Stimulated activated CD4-positive, alpha-beta T cell treated with anti-CD3 and anti-CD28 coated beads, Interleukin-15, amount 100 ng/mL, for 48 hours (primary cell): ENCODE measurements at places on chromosomes 2 and 18.

- DNase-seq: no peak
Observed at GRCh38 chr2:24463271-24463670, 27.8 kb upstream of the NCOA1 start.

DNA sequence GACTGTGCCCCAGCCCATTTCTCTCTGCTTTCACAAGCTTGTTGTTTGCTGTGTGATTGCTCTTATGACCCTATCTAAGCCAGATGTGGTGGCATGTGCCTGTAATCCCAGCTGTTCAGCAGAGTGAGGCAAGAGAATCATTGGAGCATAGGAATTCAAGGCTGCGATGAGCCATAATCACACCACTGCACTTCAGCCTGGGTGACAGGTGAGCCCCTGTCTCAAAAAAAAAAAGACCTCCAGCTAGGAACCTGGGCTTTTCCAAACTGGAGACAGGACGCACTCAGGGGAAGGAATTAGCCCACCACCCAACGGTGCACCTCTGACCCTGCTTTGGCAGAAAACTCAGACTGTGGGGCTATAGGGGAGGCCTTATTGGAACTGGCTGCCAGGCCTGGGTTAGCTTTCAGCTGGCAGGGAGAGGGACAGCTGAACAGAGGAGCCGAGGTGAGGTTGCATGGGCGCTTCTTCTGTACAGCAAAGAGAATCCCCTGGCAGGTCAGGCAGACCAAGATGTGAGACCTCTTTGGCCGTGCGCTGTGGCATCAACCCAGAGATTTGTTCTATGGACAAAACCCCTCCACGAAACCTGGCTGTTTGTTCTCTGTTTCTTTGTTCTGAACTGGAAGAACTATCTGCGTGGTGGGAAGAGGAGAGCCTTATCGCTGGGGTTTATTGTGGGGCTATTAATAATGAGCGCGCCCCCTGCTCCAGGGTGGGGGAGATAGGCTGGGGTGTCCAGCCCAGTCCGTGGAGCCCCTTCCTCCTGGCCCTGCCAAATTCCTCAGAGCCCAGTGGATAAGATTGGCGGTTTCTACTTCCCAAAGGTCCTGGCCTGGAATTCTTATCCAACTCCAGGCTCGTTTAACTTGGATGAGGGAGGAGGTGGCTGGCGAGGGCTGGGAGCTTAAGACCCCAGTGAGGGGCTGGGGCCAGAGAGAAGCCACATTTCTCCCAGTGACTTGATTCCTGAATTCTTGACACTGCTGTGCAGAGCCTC, 38.8 kb upstream of the SMAD7 start:
- no peak for DNase-seq

- peak; percentile 53 for DNase-seq
Observed at GRCh38 chr2:241309684-241310117, 5.8 kb downstream of the HDLBP start.

DNA sequence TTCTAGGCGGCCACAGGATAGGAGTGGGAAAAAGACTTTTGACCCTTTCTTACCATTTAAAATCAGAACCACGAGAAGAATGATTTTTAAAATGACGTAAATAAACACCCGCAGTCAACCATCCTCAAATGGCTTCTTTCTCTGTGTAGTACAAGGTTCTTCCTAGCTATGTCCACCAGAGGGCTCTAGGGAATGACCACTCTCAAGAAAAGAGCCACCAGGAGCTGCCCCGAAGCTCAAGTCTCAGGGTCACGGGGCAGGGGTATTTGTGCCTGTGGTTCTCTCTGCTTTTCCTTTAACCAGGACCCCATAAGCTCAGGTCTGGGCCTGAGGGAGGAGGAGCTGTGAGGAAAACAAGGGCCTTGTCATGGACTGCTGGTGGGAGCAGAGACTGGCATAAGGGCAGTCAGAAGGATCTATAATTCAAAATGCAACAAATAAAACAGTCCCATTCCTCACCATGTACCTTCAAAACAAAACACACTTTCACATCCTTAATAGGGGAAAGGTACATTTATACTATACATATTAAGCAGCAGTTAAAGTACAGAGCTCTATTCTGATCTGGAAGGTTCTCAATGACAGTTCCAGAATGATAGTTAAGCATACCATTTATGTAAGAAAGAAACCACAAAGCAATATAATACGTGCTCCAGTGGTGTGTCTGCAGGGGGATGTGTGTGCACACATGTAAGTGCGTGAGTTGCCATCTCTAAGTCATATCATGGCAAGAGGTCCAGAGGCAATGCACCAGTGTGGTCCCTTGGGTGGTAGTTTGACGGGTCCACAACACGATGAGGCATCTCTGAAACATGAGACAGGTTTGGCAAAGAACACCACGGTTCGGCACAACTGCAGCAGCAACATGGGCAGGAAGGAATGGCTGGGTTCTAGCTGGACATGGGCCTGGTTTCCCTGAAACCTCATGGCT, 18.6 kb downstream of the LYPD1 start:
- DNase-seq: no peak

DNA sequence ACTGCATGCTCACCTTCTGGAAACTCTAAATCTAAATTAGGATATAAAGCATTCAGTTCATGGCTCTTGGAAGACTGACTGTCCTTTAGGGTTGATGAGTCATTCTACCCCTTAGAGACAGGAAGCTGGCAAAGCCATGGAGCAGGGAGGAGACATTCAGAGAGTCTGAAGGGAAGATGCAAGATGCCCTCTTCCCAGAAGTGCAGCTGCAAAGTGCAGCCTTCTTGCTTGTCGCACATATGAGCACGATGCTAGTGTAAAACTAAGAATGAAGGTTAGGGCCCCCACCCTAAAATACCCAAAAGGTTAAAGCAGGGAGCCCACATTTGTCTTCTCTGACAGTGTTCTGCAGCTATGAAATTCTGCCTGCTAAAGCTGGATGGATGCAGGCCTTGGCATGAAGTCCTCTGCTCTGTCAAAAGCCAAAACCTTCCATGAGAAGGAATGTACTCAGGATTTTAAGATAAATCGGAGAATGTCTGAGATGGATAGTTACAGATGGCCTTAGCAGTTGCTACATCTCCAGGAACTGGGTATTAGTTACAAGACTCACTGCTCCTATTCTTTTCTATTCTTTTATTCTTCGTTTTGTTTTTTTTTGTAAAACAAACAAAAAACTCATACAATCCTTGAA, 89.7 kb downstream of the POLE4 start:
- DNase-seq: no peak

GRCh38 chr2:65537651-65538385, 105.4 kb upstream of the SPRED2 start:
- DNase-seq: no peak

DNA sequence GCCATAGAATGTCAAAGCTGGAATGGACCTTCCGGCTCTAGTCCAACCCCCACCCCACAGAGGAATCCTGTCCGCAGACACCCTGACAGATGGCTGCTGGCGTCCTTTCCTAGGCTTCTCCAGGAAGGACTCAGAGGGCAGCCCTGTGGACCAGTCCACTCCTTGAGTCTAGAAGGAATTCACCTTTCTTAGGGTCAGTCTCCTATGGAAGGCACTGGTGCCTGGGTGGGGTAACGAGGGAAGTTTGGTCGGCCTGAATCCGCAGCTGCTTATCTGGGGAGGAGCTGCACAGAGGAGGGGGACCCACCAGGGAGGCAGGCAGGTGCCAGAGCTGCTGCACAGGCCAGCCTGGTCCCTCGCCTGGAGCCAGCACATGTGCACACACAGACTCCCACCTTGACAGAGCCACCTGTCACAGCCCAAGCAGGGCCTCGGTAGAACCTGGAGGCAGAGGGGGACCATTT, 2.5 kb downstream of the DNMT3A start:
- DNase-seq: no peak

DNA sequence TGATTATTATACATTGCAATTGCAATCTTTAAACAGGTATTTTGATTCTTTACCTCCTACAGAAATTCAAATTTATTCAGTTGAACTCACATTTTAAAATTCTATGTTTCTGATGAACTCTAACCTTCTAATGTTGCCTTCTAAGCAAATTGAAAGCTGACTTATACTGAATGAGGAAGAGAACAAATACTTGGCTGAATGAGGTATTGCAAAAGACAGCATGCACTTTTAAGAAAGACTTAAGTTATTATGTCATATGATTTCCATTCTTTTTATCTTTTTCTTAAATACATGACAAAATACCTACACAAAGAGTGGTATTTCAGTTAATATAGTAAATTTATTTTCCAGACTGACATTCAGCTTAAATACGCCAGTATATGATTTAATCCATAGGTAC, 64.7 kb downstream of the FAM228A start:
- DNase-seq: no peak

DNA sequence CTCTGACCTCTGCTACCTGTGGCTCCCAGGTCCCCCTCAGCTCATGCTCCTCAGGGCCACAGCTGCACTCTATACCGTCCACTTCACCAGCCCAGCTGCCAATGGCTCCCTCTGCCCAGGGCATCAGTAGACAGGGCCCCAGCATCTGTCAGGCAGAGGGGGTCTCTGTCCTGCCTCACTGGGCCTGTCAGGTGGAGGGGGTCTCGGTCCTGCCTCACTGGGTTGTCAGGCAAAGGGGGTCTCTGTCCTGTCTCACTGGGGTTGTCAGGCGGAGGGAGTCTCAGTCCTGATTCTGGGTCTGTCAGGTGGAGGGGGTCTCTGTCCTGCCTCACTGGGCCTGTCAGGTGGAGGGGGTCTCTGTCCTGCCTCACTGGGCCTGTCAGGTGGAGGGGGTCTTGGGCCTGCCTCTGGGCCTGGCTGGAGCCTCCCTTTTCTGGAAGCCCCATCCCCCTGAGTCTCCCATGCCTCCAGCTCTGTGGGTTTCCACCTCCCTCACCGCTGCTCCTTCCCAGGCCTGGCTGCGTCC, 19.9 kb downstream of the SNORC start:
- no peak for DNase-seq

- DNase-seq: no peak
Observed at GRCh38 chr2:96916646-96917543, 47.0 kb upstream of the SEMA4C start.

GRCh38 chr2:149703281-149703680, 115.7 kb upstream of the MMADHC start:
- DNase-seq: no peak

DNA sequence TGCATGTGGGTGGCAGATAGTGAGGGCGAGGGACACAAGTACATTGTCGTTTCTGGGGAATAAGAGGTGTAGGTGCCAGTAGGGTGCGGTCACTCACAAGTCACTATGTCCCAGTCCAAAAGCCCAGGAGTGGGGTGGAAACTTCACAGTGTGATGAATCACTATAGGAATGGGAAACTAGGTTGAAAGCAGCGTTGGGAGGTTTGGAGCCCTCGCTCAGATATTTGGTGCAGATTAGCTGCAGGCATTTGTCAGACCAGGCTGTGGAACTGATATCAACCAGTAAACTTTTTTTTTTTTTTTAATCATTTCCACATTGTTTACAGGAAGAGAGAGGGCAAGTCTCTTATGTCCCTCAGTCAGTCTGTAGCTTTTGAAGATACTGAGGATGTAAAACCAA, 121.8 kb downstream of the CERS6 start:
- DNase-seq: no peak

GRCh38 chr2:41706286-41706685, 341.5 kb upstream of the PKDCC start:
- no peak for DNase-seq

GRCh38 chr2:238093181-238094140, 6.7 kb upstream of the ESPNL start:
- DNase-seq: no peak

GRCh38 chr2:181656450-181657291, at the start of gene CERKL:
CERKL (minus strand) TSS chr2:181657105; CDS start chr2:181657006, 99 bp downstream.
- no peak for DNase-seq

- DNase-seq: no peak
Observed at GRCh38 chr2:123080331-123080730, 944.8 kb upstream of the CNTNAP5 start.

DNA sequence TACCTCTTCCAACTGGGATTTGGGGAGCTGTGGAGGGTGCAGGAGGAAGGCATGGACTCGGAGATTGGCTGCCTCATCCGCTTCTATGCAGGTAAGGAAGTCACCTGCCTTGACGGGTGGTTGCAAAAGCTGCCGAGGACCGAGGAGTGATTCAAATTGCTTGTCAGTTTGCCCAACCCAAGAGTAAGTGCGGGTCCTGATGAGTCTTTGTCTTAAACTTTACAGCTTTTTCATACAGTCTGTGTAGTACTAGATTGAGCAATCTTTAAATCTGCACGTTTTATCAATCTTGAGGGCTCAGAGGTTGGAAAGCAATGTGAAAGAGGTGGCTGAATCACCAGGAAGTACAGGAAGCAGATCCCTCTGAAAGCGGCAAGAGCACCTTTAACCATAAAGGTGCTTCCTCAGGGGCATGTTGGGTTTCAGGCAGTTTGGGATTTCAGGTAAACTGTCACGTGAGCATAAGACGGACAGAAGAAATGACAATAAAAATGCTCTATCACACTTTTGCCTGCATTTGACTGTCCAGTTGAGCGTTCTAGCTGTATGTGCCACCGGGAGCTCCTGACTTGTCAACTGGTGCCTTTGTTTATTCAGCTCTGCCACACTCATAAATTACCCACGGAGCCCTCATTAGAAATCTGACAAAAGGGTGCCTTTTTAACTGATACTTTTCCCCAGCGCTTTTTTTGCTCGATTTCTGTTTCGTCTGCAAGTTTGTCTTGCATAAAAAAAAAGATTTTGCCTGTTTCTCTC, 2.0 kb downstream of the PHLPP1 start:
- DNase-seq: no peak

- DNase-seq: no peak
Observed at GRCh38 chr18:56455141-56455540, 183.3 kb downstream of the TXNL1 start.

DNA sequence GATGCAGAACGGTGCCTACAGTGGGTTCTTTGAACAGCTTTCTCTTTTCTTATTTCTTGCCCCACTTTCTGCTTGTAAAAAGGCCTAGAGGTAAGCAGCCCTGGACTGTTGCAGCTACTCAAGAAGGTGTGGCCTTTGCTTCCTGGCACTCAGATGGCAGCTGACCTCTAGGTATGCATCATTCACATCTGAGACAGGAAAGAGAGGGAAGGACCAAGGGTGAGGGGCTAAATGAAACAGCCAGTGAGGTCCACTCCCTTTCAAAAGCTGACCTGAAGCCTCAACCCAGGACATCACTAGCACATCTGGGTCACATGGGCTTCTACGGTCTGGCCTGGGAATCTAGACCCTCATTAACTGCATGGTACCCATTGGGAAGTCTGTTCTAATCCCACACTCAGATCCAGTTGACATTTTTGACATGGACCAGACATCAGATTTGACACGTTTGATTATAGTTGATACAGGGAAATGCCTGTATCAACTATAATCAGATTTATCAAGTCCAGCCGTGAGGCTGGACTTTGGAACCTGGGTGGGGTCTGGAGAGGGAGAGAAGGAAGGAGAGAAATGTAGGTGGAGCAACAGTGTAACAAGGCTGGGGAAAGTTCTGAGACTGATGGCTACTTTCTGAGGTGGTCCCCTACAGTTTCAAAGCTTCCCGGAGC, 60.2 kb downstream of the E2F6 start:
- no peak for DNase-seq

DNA sequence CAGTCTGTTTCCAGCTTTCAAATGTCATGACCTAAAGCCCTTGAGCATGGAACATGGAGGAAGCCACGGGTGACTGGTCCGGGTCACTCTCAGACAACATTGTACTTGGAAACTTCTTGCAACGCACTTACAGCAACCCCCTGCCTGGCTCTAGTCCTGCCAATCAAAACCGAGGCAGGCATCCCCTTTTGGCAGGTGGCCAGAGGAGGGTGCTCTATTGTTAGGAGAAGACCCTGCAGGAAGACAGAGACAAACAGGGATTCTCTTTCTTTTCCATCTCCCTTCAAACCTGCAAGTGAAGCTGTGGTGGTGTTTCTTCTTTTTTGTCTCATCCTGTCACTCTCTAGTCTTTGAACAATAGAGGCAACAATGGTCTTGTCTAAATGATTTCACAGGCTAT, 667.2 kb downstream of the ZEB2 start:
- DNase-seq: no peak

- no peak for DNase-seq
Observed at GRCh38 chr18:24831081-24831480, 370.6 kb downstream of the HRH4 start.
